ENCODE measurements at places on chromosomes 6 and 20.

- DNase-seq, result no peak
Measured at GRCh38 chr6:150063640-150064039, 5.3 kb downstream of the ULBP3 start.

DNA sequence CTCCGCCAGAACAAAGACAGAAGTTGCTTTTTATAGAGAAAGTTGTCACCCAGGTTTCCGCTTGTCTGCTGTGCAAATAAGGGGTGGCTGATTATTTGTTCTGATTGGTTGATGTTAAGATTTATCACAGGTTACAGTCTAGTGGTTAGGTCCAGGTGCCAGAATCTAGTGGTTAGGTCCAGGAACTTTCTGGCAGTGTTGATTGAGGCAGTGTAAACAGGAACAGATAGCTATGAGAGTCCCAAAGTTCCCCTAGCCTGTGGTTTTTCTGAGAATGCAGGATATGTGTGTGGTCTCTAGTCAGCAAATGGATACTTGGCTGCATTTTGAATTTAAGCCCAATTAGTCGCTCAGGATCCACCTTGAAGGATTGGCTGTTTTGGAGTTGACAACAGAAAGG, 148.0 kb downstream of the TMEM200A start:
- no peak for DNase-seq

GRCh38 chr6:107987805-107988204, 29.8 kb upstream of the SEC63 start:
- DNase-seq, result no peak

GRCh38 chr6:165637586-165637985, 25.5 kb downstream of the PDE10A start:
- DNase-seq, result no peak

GRCh38 chr20:59947376-59947775, 7.2 kb downstream of the FAM217B start:
- no peak for DNase-seq

- DNase-seq, result no peak
Measured at GRCh38 chr20:61666471-61666832, 399.2 kb downstream of the TAF4 start.

DNA sequence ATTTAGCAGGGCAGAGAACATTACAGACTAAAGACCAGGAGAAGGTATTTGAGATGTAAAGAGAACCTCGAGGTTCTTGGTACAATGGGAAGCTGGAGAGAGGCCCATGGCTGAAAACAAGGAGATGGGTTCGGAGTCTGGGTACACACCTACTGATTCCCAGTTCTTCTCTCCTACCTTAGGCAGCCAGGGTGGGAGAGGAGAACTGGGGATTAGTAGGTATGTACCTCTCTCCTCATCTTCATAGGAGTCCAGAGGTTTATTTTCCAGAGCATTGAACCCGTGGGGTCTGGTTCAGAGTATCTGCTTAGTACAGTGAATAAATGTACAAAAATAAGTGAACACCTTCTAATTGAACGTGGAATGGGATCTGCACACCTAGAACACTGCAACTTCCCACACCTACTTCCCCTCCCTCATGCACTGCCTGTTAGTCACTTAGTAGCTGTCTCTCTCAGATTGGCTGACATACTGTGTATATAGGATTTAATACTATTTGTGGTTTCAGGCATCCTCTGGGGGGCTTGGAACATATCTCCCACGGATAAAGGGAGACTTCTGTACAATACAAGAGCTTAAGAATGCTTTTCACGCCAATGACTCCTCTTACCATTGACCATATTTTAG, 23.5 kb upstream of the NUP153 start:
- DNase-seq, result no peak

GRCh38 chr20:39399463-39399862, 437.3 kb downstream of the DHX35 start:
- DNase-seq, result no peak

DNA sequence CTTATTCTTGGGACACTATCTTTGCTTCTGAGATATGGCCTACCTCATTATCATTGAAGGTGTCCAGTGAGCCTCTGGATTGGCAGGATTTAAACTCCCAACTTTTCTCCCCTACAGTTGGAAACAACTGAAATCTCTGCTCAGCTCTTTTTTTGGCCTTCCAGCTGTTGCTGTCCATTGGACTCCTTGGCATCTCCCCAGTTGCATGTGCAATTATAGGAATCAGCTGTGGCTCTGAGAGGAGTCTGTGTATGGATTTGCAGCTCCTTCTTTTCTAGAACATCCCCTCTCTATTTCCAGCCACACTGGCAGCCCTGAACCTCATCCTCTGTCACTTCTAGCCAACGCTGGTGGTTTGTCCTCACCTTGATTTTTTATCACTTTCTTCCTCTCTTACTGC, 21.2 kb downstream of the RAB22A start:
- peak; percentile 17 for DNase-seq

DNA sequence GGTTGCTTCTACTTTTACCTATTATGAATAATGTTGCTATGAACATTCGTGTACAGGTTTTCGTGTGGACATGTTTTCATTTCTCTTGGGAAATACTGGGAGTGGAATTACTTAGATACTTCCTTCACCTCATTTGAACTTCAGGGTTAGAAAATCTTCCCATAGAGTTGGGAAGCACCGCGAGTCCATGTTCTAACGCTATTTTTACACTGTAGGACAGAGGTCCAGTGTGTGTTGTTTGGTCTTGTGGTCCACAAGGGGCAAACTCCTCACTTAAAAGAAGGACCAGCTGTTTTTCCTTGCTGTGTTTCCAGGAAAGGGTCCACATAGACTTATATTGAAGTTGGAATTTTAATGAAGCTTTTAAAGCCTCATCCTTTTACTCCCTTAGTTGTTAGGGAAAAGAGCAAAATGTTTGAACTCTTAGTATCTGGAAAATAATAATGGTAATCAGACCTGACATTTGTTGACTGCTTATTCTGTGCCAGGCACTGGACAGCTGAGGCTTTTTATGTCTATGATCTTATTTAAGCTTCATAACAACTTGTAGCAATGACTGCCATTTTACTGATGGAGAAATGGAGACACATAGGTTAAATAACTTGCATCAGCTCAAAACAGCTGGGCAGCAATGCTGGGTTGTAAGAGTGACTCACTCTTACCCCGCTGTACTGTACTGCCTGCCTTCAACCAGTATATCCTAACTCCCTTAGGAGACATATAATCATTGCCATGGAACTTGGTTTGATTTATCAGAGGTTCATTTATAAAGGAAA, 52.0 kb downstream of the CDC5L start:
- DNase-seq, result no peak

- peak; percentile 45 for DNase-seq
Measured at GRCh38 chr20:19712721-19713260, 45.3 kb upstream of the RIN2 start.

- peak; percentile 86 for DNase-seq
Measured at GRCh38 chr6:137495703-137496336, 1.6 kb upstream of the OLIG3 start.

GRCh38 chr6:80638213-80639055, 532.0 kb downstream of the BCKDHB start:
- peak; percentile 18 for DNase-seq

DNA sequence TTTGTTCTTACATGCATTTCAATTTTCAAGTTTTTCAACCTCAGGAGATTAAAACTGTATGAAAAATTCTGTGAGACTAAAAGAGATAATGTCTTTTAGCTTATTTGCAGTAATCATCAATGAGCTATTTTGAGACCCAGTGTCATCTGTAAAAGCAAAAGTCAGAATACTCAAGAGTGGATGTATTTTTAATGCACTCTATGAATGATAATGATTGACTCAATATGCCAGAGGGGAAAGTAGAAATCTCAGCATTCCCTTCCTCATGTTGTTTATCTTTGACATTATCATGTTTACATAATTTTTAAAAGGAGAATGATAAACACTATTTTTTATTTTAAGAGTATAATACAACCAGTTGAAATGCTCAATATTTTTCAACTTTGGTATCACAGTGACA, 162.1 kb downstream of the MMUT start:
- DNase-seq, result no peak

GRCh38 chr20:21050710-21051109, 55.4 kb downstream of the LINC00237 start:
- no peak for DNase-seq

GRCh38 chr6:42771741-42772100, 10.1 kb upstream of the BICRAL start:
- no peak for DNase-seq

GRCh38 chr20:3781153-3781910, at the start of gene SPEF1:
SPEF1 (minus strand) TSS chr20:3781448; CDS start chr20:3781287, 161 bp downstream.
- DNase-seq, result peak; percentile 98

GRCh38 chr6:87935196-87935595, 112.4 kb upstream of the SPACA1 start:
- DNase-seq, result no peak

- DNase-seq, result no peak
Measured at GRCh38 chr6:47117314-47117713, 75.2 kb upstream of the ADGRF1 start.

DNA sequence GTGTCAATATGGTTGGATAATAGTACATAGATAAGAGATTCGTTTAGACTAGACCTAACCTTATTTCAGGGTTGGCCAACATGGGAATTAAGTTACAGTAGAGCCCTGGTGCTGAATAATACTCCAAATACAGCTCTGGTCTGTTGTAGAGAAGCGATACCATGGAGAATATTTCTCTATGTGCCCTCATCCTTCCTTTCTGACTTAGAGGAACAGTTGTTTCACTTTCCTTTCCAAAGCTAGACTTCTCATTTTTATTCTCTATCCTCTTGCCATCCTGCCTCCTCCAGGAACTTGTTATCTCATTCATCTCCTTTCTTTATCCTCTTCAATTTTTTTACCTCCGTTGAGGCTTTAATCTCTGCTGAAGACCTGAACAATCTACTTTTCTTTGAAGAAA, 68.9 kb downstream of the EDN1 start:
- DNase-seq, result no peak

GRCh38 chr6:16319813-16320532, 81.6 kb downstream of the GMPR start:
- DNase-seq, result peak; percentile 73

DNA sequence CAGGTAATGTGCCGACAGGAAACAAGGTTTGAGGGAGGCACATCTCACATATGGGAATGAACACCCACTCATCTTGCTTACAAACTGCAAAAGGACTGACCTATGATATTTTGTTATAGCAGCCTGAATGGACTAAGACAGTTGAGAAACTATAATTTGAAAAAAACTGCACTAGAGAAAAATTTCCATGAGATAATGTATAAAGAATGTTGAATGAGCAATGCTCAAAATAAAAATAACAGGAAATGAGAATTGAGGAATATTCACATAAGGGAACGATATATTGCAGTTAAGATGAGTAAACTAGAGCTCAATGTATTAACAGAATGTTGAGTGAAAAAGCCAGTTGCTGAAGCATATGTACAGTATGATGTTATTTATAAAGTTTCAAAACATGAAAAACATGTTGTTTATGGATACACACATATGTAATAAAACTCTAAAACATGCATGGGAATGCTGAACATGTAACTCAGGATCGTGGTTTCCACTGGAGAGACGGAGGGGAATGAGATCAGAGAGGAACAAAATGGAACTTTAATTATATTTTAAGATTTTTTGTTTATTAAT, 6.3 kb upstream of the TBC1D22B start:
- no peak for DNase-seq

GRCh38 chr20:19317237-19318069, 105.0 kb downstream of the SLC24A3 start:
- no peak for DNase-seq

- DNase-seq, result no peak
Measured at GRCh38 chr6:161033667-161034066, 42.1 kb downstream of the MAP3K4 start.

- no peak for DNase-seq
Measured at GRCh38 chr6:18842534-18842933, 455.4 kb downstream of the RNF144B start.

GRCh38 chr6:130978180-130978579, 84.9 kb downstream of the EPB41L2 start:
- DNase-seq, result no peak

GRCh38 chr6:22079783-22080182, 217.1 kb downstream of the PRL start:
- DNase-seq, result no peak

- no peak for DNase-seq
Measured at GRCh38 chr6:46799657-46800056, 6.5 kb downstream of the MEP1A start.

- no peak for DNase-seq
Measured at GRCh38 chr20:14093652-14094051, 98.3 kb downstream of the MACROD2 start.

DNA sequence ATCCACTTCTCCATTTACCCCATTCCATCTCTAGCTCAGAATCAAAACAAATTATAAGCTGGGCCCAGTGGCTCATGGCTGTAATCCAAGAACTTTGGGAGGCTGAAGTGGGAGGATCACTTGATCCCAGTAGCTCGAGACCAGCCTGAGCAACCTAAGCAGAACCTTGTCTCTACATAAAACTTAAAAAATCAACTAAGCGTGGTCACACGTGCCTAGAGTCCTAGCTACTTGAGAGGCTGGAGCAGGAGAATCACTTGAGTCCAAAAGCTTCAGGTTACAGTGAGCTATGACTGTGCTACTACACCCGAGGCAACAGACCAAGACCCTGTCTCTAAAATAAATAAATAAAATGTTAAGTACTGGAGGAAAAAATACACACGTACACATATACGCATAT, 74.7 kb upstream of the RUNX2 start:
- DNase-seq, result no peak

DNA sequence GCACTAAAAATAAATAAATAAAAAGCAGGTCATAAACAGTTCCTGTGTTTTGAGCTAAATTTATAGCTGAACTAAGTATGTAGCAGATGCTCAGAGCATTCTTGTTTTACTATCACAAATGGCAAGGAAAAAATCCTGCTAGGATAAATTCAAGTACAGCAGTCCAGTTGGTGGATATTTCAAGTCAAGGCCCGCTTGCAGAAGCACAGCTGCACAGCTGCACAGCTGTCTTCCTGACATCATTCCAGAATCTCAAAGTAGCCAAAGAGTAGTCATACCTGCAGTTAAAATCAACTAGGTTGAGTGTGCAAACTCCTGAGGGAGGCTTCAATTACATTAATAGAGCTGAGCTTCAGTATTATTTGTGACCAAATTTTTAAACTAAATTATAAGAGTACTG, 297.7 kb upstream of the MANEA start:
- no peak for DNase-seq

DNA sequence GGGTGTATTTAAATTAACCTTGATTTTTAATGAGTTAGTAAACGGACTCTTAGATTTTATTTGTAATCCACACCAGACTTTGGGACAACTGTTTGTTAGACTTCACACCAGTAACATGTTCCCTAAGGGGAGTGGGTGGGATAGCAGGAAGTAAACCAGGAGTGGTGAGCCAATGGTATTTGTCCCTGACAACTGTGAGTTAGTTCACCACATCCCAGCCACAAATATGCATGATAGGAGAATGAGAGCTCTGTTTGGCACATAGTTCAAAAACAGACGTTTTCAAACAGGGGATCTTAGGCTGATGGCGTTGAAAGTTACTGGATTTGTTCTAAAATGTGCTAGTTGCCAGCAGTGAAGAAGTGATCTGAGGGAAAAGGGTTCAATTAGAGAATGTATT, 18.7 kb upstream of the COL10A1 start:
- peak; percentile 10 for DNase-seq

DNA sequence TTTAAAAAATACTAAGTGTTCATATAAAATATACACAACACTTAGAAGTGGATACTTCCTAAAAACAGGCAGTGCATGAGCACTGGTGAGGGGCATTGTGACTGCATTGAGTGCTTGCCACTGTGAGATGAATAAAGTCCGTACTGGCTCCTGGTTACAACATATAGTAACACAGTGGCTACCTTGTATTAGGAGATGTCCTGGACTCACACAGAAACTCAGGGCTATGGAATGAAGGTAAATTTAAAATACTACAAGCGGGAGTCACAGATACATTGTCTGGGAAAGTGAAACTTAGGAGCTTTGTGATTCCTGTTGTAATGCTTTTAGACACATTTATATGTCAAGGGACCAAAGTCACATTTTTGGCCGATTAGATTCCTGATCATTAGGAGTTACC, 36.5 kb upstream of the HLA-G start:
- DNase-seq, result no peak
